ENCODE measurements at places on chromosomes 6 and 20.

DNA sequence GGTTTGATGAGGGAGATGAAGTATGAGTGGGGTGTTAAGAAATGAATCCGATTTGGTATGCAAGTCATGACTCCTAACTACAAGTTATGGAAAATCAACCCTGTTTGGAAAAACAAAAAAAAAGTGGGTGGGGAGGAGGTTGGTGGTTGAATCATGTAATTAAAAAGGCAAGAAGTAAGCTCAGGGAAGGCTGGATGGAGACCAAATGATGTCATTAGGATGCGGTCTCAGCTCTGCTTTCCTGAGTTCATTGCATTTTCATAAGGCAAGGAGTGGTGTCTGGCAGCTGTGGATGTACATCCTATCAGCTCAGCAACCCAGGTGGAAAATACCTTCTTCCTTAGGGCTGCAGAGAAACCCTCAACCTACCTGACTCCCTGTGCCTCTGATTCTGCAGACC, 60.4 kb upstream of the AKAP12 start:
- no peak for DNase-seq

- DNase-seq = no peak
Measured at GRCh38 chr6:17004269-17004668, 97.6 kb upstream of the STMND1 start.

DNA sequence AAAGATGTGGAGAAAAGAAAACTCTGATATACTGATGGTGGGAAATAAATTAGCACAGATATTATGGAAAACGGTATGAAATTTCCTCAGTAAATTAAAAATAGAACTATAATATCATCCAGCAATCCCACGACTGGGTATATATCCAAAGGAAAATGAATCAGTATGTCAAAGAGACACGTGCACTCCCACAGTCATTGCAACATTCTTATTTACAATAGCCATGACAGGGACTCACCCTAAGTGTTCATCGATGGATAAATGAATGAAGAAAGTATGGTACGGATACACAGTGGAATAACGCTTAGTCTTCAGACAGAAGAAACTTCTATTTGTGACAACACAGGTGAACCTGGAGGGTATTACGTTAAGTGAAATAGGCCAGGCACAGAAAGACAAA, 5.7 kb upstream of the ADTRP start:
- no peak for DNase-seq

- DNase-seq = no peak
Measured at GRCh38 chr6:135329851-135330803, 149.0 kb downstream of the MYB start.

GRCh38 chr6:15430931-15431405, 185.1 kb downstream of the JARID2 start:
- no peak for DNase-seq

DNA sequence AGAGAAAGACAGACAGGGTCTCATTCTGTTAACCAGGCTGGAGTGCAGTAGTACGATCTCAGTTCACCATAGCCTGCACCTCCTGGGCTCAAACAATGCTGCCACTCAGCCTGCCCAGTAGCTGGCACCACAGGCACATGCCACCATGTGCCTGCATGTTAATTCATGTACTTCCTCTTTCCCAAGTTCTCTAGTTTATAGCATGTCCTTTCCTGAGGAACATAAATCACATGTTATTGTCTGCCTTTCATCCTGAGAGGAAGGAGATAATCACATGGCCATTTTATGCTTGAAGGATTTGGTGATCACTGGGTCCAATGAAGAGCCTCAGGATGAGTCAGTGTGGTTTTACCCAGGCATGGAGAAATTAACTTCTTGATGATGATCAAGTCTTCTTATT, 47.9 kb downstream of the COL11A2 start:
- no peak for DNase-seq

- DNase-seq = no peak
Measured at GRCh38 chr6:32168350-32168749, 4.0 kb downstream of the EGFL8 start.

- no peak for DNase-seq
Measured at GRCh38 chr6:146361128-146361924, 182.3 kb upstream of the RAB32 start.

GRCh38 chr6:12751694-12752325, 35.2 kb downstream of the PHACTR1 start:
- no peak for DNase-seq

DNA sequence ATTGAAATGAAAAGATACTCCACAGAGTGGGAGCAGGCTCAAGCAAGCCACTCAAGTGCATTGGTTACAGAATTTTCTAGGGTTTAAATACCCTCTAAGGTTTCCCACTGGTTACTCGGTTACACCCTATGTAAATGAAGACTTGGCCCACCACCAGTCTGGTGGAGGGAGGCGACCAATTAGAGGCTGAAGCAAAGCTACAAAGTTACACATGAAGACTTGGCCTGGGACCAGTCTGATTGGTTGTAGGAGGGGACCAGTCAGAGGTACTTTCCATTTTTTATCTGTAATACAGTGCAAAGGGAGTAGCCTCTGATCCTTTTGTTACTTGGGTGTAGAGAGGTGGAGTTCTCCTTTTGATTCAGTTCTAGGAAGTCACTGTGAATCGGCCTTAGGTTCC, 7.6 kb downstream of the SRSF12 start:
- DNase-seq = no peak

DNA sequence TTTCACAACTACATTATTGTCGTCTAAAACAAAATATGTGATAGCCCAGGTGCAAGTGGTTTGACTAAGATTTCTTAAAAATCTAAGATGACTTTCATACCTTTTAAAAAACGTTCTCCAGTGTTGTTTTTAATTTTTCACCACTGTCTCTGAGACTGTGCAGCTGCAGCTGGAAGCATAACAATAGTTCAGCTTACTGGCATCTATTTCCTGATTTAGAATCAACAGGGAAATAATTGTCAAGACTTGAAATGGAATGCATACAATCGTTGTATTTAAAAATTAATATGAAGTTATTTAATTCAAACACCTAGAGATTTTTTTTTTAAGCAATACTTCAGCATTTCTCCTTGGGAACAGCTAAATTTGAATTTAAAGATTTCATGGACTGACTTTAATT, 982.0 kb upstream of the EPHA7 start:
- no peak for DNase-seq

GRCh38 chr20:23147964-23148730, 62.0 kb upstream of the CD93 start:
- DNase-seq = peak; percentile 85

DNA sequence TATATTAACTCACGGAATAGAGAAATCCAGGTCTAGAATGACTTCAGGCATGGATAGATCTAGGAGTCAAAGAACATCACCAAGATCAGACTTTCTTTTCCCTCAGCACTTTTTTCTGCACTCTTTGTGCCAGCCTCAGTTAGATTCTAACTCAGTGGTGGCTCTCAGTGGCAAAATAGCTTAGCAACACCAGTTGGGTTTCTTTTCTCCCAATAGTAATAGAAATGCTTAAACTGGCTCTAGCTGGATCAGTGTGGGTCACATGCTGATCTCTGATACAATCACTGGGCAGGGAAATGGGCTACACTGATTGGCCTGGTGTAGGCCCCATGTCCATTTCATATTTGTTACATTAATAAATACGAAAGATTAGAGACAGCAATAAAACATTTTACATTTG, 44.2 kb upstream of the ARFGEF2 start:
- no peak for DNase-seq

- DNase-seq = no peak
Measured at GRCh38 chr6:132461958-132462357, 51.0 kb downstream of the STX7 start.

- peak; percentile 84 for DNase-seq
Measured at GRCh38 chr20:17614176-17614811, 44.4 kb downstream of the DSTN start.

- no peak for DNase-seq
Measured at GRCh38 chr6:7106752-7107577, 796 bp upstream of the RREB1 start.

DNA sequence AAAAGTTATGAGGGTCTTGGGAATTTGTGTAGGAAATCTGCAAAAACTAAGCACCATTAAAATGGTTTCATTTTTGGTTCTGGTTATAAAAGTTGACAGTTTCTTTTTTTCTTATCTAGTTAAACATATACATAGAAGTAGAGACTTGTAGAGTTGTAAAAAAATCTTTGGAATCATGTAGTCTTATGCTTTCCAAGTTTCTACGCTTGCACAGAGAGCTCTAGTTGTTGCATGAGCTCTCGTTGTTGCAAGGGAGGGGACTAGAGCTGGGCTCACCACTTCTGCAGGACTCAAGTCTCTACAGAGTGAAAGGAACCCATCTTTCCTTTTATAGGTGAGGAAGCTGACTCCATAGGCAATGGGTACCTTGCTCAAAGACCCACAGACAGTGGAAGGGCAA, 21.6 kb upstream of the CCN2 start:
- no peak for DNase-seq

- DNase-seq = no peak
Measured at GRCh38 chr6:113493991-113494390, 363.2 kb upstream of the MARCKS start.

DNA sequence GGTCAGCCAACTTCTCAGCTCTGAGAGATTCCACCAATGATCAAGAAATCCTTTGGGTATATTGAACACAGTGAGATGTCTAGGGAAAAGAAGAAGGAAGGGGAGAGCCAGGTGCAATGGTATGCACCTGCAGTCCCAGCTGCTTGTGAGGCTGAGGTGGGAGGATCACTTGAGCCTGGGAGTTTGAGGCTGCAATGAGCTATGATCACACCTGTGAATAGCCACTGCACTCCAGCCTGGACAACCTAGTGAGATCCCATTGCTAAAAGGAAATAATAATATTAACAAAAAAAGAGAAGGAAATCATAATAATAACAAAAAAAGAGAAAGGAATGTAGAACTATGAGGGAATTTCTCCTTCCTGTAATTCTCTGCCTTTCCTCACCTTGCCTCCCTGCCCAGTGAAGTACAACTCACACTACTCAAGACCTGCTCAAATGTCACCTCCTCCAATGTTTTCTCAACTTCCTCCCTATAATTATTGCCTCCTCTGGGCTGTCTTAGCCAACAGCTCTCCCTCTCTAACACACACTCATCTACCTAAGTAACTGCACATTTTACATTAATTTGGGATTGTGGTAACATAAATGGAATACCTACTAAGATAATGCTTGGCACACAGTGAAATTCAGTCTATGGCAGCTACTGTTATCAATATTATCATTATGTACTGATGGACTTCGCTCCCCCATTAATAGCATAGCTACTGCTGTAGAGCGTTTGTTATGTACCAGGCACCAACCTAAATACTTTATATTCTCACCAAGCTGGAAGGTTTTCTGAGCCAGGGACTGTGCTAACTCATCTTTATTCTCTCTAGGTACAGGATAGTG, 103.6 kb downstream of the KIF13A start:
- no peak for DNase-seq

DNA sequence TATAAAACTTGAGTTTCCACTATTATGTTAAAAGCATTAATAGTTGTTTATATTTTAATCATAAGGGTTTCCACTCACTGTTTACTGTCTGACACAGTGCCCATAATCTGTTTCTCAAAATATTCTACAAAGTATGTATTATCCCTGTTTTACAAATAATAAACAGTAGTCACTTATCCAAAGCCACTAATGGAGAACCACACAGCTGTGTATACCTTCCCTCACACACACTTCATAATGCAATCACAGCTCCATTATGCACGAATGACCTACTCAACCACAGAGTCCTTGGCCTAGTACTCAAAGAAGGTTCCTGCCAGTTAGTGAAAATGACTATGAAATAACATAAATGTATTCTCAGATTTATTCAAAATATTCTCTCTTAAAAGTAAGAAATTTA, 103.1 kb downstream of the EPB41L2 start:
- no peak for DNase-seq

DNA sequence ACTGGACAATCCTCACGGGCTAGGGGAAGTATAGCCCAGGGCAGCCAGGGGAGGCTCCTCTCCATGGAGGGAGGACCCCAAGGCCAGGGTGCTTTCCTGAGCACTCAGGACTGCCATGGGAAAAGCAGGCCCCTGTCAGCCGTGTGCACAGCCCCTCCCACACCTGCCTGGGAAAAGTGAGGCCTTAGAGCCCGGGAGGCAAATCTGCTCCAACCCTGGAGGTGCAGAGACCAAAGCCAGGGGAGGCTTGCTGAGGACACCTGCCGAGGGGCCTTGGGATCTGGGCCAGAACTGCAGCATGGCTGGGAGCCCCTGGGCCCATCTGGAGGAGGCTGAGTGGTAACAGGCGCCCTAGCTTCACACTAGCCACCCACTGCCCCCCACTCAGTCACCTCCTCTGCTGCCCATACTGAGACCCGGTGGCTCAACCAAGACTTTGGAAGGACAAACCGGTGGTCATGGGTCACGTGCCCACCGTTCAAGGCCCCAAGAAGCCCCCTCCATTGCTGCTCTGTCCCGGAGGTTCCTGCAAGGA, 55.2 kb downstream of the YTHDF1 start:
- no peak for DNase-seq

DNA sequence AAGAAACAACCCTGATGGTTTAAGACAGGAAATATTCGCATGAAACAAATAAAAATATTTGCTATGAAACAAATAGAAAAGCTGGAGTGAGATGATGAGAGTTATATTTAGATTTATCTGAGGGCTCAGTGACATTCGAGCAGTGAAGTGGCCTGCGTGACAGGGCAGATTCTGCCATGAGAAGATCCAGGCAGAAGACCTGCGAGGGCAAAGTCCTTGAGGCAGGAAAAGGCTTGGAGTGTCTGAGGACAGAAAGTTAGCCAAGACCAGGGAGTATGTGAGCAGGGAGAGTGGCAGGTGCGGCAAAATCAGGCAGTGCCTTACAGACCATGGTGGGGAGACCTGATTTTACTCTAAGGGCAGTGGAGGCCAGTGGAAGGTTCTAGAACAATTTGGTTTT, 66.9 kb upstream of the RIN2 start:
- DNase-seq = no peak

DNA sequence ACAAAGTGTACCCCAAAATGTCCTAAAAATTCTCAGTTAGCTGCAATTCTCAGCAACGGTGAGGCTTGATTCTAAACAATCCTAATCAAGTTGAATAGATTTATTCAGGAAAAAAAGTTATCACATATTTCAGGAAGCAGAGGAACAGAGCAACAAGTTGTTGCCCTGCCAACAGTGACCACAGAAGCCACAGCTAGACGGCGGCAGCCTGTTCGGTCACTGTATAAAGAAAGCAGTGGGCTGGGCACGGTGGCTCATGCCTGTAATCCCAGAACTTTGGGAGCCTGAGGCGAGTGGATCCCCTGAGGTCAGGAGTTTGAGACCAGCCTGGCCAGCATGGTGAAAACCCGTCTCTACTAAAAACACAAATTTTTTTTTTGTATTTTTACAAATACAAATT, 171.2 kb upstream of the BMP5 start:
- peak; percentile 69 for DNase-seq

- DNase-seq = no peak
Measured at GRCh38 chr20:57593134-57593886, 26.9 kb downstream of the ZBP1 start.

GRCh38 chr6:73250016-73250415, 13.0 kb downstream of the KHDC1 start:
- no peak for DNase-seq

- DNase-seq = no peak
Measured at GRCh38 chr6:7691021-7691420, 34.9 kb upstream of the BMP6 start.

DNA sequence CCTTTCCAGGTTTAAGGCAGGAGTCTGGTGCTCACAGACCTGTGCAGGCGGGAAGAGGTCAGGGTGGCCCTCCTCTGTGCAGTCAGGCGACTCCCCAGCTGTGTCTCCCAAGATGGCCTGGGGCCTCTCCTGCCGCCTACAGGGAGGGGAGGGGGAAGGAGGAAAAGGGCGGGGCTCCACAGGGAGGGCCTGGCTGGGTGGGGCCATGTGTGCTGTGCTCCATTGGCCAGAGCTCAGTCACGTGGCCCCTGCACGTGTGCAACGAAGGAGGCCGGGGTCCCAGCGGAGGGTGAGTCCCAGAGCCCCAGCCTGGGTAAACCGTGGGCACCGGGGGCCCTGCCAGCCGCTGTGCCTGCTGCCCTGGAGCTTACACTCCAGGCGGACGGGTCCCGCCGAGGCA, 211.6 kb downstream of the ZDHHC14 start:
- DNase-seq = no peak
